ENCODE measurements at places on chromosomes 5 and 9.

DNA sequence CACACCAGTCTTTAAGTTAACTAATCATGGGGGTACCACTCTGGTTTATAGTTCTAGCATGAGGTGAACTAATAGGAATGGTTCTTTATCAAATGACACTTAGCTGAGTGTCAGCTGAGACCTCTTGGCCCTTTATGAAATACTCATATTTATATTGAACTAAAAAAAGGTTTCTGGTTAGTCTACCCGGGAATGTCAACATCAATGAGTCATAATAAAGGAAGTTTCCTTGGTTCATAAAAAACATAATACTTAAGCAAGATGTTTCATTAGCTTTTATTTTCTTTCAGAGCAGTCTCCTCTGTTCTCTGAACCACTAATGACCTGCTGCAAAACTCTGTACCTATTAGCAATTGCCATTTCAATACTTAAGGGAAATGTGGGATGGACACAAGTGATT lies 13.7 kb downstream of the DAB2 start:
- no peak for DNase-seq

GRCh38 chr9:17719053-17719452 lies 140.2 kb downstream of the SH3GL2 start:
- DNase-seq = no peak

DNA sequence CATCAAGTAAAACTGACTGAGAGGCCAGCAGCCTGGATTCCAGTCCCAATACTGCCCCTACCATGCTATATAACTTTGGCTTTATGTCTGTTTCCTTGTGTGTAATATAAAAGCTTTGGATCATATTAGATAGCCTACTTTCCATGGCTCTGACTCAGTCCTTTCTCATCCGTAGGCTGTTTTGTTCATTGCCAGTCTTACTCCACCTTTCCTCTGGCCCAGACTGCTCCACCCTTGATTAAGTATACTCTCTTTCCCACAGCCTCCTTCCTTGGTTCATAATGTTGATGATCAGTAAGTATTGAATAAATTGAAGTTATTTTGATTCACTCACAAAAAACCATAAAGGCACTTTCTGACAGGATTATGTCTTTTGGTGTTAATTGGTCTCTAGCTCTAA lies 1.5 kb upstream of the MRPS30 start:
- DNase-seq = no peak

DNA sequence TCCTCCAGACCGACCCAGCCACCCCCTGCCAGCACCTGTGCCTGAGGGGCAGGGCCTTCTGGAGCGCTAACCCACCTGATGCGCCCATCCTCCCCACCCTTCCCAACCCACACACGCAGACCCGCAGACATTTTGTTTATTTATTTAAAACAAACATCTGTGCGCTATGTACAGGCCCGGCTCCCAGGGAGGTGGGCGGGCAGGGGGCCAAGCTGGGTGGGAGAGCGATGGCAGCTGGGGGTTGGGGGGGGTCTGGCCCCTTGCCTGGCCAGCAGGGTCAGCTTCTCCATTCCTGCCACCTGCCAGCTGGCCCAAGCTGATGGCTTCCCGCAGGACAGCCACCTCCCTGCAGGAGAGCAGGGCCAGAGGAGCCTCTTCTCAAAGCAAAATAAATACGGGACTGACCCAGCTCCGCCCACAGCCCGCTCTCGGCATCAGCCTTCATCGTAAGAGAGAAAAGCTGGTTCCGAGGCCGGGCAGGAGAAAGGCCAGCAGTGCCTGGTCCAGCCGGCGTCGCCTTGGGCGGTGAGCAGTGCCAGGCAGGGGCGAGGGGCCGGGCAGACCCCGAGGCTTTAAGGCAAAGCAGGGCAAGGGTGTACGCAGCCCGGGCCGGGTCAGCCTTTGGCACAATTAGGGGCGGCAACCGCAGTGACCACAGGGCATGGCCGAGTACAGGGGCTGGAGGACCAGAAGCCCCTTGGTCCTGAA lies 10.9 kb upstream of the CLIC3 start:
- no peak for DNase-seq

- DNase-seq = peak; percentile 86
Measured at GRCh38 chr9:133677126-133678010, 41.2 kb downstream of the DBH start.

GRCh38 chr5:13511442-13511841 lies 433.0 kb downstream of the DNAH5 start:
- DNase-seq = no peak

DNA sequence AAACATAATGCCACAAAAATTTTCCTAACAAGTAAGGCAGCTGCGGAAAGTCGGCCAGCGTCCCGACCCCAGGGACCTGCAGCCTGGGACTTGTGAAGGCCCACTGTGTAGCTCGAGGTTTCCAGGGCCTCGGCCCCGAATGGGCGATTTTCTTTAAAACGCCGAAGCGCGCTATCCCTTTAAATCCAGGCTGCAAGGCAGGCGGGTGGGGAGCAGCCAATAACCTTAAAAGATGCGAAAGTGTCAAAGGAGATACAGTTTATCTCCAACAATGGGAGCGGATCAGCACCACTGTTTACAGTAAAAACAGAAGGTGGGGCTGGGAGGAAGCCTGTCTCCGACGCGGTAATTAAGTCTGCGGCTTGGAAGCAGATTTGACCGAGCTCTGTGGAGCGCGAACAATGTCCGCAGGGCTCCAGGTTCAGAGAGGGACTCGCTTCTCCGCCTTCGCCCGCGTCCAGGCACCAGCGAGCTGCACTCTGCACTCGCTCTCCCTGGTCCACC lies 1.7 kb upstream of the ZSWIM6 start:
- no peak for DNase-seq

- no peak for DNase-seq
Measured at GRCh38 chr5:95283761-95284571, 928 bp downstream of the MCTP1 start.

DNA sequence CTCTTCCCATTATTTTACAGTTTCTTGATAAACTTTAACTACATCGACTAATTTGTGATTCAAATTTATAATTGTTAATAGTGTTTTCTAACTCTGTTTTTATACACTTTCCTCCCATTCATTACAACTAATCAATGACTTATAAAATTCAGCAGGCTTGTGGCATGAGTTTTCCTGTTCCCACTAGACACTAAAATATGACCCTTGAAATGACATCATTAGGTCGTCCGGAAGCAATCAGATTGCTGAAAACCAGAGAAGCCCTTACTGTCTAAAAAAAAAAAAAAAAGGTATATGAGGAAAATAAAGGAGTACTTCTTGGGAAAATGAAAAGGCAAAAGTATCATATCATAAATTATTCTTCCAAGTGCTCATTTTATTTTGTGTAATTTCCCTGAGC lies 553.7 kb downstream of the ZNF608 start:
- no peak for DNase-seq

GRCh38 chr9:28951945-28952344 lies 1378.7 kb upstream of the C9orf72 start:
- DNase-seq = no peak

- no peak for DNase-seq
Measured at GRCh38 chr5:3025392-3025791, 273.9 kb upstream of the IRX2 start.

GRCh38 chr5:65721050-65721719 lies 724 bp downstream of the SGTB start:
- DNase-seq = peak; percentile 24

GRCh38 chr9:127534931-127535330 lies 77.1 kb upstream of the STXBP1 start:
- DNase-seq = no peak

DNA sequence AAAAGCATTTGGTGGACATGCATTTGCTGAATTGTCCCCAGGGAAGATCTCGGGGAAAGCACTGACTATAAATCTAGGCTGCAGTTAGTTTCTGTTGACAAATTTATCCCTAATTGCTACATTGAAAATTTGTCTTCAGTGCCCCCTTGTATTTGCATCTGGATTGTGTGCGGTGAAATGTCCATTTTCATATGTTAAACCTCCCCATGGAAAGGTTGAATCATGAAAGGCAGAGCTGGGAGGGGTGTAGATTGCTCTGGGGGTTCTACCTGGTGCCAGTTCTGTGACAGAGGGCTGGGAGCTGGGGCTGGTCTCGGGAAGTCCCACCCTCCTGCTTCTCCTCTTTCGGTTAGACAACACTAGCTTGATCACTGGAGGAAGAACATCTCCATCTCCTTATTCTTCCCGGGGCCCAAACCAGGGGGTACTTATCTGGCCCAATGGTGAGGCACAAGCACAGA lies 101.9 kb downstream of the GADD45G start:
- DNase-seq = no peak

DNA sequence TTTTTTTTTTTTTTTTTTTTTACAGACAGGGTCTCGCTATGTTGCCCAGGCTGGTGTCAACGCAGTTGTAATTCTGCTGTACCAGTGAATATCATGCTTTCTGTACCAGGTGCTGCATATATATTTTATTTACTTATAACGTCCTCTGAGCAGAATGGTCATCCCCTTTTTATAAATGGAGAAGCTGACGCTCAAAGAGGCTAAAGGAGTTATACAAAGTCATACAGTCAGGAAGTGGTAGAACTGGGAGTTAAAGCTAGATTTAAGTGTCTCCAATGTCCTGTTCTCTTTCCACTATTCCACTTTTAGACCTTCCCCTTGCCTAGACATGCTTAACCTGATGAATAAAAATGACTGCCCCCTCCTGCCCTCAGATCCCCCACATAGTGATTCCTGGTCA lies 1.2 kb upstream of the SIL1 start:
- no peak for DNase-seq

DNA sequence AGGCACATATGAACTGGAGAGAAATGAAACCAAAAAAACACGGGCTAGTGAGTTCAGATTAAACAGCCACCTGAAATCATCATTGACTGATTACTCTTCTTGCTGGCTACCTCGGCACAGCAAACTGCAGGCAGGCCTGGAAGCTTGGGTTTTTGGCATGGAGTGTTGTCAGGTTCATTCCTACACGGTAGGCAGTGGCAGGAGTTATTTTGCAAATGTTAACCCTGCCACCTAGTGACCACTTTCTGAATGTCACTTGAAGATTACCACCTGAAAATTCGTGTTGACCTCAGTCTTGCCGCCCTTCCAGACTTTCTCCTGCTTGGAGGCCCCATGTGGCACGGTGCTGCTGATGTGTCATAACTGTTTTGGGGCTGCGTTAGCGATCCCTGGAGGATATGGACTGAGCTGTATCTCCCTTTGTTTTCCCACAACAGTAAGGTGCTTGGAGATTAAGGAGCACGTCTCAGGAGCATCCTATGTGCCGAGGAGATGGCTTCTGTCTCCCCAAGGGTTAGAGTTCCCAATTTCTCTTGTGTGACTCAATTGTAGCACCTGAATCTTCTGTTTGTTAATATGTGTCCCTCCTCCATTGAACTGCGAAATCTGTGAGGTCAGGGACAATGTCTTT lies 12.7 kb upstream of the CD180 start:
- DNase-seq = peak; percentile 75

GRCh38 chr5:10856683-10857337 lies 95.8 kb upstream of the DAP start:
- no peak for DNase-seq

- no peak for DNase-seq
Measured at GRCh38 chr9:78296201-78296892, 578 bp upstream of the PSAT1 start.

DNA sequence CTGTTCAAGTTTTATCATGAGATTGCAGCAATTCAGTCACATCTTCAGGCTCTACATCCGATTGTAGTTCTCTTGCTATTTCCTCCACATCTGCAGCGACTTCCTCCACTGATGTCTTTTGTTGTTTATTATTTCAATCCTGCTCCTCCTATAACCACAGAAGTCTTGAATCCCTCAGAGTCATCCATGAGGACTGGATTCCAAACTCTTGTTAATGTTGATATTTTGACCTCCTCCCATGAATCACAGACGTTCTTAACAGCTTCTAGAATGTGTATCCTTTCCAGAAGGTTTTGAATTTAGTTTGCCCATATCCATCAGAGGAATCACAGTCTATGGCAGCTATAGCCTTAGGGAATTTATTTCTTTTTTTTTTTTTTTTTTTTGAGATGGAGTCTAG lies 3.6 kb downstream of the FBXO38 start:
- DNase-seq = no peak

DNA sequence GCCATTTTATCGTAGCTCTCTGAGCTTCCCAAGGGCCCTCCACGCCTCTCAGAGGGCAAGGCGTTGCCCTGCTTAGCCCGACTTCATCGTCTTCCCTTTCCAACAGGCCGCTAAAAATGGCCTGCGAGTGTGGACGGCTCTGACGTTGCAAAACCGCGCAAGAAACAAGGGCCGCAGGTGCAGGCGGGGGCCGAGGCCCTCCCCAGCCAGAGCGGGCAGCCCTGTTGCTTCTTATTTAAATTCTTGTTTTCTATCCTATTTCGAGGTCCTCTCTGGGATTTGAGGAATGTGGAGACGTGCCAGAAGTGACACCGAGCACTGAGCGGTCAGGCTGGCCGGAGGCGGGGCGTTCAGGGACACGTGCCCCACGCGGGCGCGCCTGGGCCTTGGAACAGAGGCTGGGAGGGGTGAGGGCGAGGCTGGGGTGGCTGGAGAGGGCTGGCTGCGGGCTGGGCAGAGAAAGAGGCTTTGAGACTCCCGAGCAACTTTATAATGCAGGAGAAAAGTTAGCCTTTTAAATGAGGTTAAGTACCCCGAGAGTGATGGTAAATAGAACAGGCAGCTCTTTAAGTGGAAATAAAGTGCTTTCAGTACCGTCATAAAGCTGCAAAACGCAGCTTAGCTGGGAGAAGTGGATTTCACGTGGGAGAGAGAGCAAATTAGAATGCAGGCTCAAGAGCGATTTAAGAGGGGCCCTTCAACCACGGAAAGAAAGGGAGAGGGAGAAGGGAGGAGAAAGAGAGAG lies 243.6 kb downstream of the AUH start:
- no peak for DNase-seq

- no peak for DNase-seq
Measured at GRCh38 chr5:113237893-113238292, 196.9 kb downstream of the TSSK1B start.

- DNase-seq = no peak
Measured at GRCh38 chr9:103804077-103804735, 289.9 kb upstream of the SMC2 start.

DNA sequence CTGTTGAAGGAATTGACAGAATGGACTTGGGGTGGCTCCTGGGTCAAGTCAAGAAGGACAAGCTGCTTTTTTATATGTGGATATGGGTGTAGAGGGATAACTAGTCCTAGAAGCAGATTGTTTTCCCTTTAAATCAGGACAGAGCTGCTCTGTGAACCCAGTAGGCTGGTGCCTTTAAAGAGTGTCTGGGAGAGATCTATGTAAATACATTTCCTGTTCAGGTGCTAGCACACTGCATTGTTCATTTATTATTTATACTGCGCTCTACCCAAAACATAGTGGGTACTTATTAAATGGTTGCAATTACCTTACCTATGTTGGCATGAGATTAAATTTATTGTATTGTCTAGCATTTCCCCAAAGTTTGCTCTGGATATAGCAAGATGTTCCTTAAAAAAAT lies 86.6 kb upstream of the EQTN start:
- no peak for DNase-seq

DNA sequence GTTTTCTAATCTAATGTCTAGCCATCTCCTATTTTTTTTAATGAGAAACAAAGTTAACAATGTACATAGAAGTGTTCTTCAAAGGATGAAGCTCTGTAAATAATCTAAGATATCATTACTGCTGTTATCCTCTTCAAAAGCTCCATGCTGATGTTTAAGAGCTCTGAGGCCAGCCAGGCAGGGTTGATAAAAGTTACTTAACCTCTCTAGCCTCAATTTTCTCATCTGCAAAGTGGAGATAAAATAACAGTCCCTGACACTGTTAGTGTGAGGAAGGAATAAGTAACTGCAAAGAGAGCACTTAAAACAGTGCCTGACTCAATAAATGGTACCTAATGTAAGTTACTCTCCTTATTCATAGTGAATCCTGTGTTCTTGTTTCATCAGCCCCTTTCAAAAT lies 60.1 kb downstream of the LHFPL2 start:
- DNase-seq = no peak
